AG04450 (cell line): ENCODE measurements at places on chromosomes 11 and 22.

- no peak for DNase-seq
Observed at GRCh38 chr11:108125096-108125495, 3.7 kb downstream of the ACAT1 start.

DNA sequence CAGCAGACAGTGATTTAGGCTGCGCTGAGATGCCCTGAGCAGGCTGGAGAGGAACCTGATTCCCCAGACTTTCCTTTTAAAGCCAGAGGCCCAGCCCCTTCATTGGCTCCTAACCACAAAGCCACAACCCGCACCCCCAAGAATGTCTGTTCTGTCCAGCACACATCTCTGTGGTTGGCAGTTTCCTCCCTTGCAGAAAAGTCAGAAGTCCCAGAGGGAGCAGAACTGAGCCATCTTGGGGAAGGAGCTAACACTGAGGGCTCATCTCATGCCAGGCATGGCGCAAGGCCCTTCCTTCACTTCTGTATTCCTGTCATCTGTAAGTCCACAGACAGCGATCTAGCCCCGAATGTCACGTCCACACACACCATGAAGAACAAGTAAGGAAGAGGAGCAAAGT lies 97.1 kb upstream of the SYT13 start:
- DNase-seq: no peak

- no peak for DNase-seq
Observed at GRCh38 chr11:130776061-130776419, 140.2 kb downstream of the SNX19 start.

DNA sequence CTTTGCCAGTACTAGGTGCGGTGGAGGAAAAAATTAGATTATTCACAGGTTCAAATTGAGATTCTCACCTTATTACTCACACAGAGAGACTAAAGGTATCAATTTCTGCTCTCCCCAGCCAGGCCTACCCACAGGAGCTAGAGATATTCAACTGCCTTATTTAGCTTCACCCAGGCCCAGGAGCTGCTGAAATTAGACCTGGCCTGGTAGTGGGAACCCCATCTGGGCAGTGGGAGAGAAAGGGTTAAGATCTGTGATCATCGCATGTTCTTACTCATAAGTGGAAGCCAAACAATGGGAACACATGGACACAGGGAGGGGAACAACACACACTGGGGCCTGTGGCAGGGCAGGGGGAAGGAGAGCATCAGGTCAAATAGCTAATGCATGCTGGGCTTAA lies 20.9 kb upstream of the MICAL2 start:
- no peak for DNase-seq

GRCh38 chr11:10076458-10077141 lies 217.4 kb downstream of the SBF2 start:
- DNase-seq: no peak

DNA sequence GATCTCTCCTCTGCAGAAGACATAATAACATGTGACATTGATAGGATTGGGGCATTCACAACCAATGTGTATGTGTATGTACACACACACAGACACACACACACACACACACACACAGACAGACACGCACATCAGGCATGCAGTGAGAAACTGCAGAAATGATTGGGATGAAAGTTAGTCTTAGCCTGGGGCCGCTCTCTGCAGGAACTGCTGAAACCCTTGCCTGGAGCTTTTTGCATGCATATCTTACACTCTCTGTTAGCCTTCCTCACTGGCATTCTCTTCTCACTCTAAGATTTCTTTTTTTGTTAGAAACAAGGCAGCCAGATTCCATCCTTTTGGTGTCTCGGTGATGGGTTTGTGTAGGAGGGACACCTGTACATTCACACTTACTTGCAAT lies 337.9 kb downstream of the NELL1 start:
- DNase-seq: no peak
